ENCODE measurements at places on chromosomes 11 and 22.

DNA sequence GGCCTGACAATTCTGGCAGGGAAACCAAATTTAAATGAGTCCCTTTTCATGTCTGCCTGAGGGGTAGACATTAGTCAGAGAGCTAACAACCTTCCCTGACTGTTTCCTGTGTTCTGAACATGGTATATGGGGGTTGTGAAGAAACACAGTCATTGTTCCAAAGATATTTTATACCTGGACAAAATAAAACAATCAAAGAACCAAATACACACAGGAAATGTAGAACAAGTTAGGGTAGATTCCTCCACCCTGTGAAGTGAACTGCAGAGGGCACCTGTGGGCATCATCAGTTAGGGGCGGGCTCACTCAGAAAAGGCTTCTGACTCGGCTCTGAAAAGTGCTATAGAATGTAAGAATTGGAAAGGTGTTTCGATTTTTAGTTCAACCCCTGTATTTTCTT, 231.9 kb upstream of the CADM1 start:
- DNase-seq: no peak

DNA sequence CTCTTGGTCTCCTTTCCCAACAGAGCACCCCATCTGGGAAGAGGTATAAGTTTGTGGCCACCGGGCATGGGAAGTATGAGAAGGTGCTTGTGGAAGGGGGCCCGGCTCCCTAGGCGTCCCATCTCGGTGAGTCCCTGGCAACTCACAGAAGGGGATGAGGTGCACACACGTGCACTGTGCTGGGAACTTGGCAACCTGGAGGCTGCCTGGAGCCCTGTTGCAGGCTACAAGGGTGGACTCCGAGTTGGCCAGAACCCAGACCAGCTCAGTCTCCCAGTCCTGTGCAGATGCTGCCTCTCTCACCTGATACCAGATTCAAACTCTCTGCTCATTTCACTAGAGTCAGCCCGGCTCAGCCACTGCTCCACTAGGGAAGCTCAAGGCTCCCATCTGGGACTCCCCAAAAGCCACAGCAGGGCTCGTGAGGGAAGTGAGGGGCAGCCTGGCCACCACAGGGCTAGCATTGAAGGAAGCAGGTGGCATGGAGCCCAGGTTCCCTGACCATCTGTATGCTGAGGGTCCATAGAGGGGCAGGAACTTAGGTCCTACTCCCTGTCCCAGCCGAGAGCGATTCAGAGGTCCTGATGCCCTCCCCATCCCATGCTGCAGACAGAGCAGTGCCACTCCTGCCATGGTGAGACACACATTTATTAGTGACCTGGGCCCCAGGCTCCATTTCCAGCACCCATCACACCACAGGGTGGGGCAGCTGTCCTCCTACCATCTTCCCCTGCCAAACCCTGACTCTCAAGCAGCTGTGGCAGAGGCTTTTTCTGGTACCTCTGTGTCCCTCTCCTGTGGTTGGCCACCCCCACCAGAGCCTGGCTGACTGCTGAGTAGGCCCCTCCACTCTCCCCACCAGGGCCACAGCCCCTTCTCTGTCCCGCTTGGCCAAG, 4.0 kb downstream of the PRR33 start:
- DNase-seq: no peak

GRCh38 chr11:40241524-40242051, 1217.9 kb downstream of the LRRC4C start:
- DNase-seq: no peak

DNA sequence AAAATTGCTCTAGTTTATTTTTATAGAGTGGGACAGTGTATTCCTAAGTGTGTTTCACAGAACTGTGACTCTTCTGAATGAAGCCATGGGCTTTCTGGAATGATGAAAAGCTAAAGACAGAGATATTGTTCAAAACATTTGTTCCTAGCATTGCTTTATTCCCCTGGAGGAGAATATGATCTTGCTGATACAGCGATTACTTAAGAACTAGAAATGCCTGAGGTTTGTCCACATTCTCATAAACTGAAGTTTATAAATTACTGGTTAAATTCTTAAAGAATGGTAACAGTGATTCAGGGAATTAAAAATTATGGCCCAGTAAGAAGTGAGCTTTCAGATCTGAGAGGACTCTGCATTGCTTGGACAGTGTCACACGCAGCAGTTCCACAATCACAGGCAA, 690.3 kb downstream of the FAM181B start:
- no peak for DNase-seq

- DNase-seq: no peak
These were observed 41.8 kb downstream of the TMPRSS5 start for GRCh38 chr11:113664069-113664980.

GRCh38 chr11:12705874-12706273, 31.7 kb downstream of the TEAD1 start:
- DNase-seq: no peak

DNA sequence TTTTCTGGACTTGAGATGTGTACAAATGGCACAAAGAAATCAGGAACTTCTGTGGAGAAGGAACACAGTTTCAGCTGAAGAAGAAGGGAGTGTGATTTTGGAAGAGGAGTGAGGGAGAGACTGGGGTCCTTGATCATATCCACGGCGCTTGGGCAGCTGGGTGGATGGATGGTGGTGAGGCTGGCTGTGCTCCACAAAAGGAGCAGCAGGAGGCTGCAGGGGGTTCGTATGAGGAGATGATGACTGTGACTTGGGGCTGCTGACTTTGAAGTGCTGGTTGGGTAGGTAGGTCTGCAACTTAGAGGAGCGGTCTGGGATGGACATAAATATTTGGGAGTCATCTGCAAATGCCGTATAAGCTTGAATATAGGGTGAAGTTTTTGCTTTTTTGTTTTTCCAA, 1.3 kb upstream of the DCHS1 start:
- DNase-seq: no peak

DNA sequence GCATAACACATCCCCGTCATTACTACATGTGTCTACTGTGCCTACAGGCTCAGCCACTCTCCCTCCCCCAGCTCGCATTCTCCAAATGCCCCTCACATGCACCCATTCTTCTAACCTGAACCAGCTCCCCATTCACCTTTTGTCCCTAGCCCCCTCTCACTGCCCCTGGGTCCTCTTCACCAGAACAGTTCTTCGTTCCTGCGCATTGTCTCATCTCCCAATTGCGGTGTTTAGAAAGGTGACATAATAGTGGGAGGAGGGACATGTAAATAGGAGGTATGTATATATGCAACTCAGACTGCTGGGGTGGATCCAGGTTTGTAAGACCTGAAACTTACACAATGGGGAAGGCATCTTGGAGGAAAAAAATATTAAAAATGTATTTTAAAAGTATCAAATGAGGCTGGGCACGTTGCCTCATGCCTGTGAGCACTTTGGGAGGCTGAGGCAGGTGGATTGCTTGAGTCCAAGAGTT, 4.7 kb upstream of the VSIG2 start:
- DNase-seq: no peak

- no peak for DNase-seq
These were observed 41.1 kb downstream of the PPFIA1 start for GRCh38 chr11:70311616-70312015.

GRCh38 chr11:65419460-65419771, 3.2 kb upstream of the NEAT1 start:
- peak; percentile 17 for DNase-seq

DNA sequence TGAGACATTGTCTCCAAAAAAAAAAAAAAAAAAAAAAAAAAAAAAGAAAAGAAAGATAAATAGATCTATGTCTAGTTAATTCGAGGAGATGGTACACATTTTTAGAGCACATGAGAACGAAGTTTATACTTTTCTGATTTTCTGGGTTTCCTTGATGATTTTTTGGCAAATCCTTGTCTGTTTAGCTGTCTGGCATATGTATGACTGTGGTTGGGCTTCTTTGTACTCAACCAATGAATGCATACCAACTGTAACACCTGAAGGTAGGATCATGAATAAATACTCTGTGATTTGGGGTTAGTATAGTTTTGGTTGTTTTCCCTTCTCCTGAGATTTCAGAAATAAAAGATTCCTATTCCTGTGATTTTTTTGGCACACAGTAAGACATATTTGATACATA, 63.1 kb downstream of the ARHGEF12 start:
- DNase-seq: no peak

DNA sequence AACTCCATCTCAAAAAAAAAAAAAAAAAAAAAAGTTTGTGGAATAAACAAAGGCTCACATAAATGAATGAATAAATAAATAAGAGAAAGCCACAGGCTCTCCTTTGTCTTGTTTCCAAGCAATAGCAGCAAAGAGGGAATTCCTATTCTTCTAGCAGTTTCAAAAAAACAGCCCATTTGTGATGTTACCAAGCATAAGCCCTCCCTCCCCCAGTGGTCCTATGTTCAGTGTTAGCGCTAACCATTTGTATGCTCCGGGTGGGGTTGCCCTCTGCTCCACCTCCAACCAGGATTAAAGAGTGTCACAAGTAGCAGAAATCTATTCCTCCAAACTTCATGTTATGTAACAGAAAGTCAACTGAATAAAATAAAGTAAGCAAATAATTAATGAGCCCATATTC, 1215.0 kb upstream of the TENM4 start:
- no peak for DNase-seq

- DNase-seq: no peak
These were observed 2.4 kb downstream of the GRK3 start for GRCh38 chr22:25566898-25567235.

- DNase-seq: no peak
These were observed 393.5 kb upstream of the CADM1 start for GRCh38 chr11:115897707-115898106.

DNA sequence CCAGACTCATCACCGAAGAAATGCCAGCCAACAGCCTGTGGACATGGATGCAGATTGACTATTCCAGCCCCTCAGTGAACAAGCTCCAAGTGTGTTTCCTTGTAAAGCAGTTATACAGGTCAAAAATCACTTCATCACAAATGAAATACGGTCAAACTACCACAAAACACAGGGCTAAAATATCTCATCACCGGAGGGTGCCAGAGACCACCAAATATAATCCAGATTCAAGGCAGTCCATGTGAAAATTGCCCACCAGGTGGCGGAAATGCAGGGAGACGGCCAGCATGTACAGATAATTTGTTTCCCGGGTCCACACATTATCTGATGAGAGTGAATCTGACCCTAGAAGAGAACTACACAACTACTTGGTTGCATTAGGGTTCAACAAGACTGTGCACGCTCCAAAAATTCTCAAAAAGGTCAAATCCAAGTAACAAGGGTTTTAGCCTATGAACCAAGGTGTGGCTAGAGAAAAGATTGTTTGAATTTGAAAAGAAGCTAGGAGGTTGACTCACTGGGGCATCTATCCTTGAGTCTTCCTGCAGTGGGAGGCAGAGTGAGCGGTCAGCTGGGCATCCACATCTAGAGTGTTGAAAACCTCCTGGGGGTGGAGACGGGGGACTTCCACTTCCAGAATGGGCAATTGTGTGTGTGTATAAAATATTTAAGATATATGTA, 71.7 kb downstream of the IGLL5 start:
- DNase-seq: peak; percentile 87

- DNase-seq: no peak
These were observed 18.6 kb downstream of the PPP6R2 start for GRCh38 chr22:50361688-50362087.

- DNase-seq: no peak
These were observed 6.8 kb downstream of the TMEM121B start for GRCh38 chr22:17114173-17114897.

GRCh38 chr11:62545437-62546243, 966 bp downstream of the AHNAK start:
- DNase-seq: peak; percentile 59

DNA sequence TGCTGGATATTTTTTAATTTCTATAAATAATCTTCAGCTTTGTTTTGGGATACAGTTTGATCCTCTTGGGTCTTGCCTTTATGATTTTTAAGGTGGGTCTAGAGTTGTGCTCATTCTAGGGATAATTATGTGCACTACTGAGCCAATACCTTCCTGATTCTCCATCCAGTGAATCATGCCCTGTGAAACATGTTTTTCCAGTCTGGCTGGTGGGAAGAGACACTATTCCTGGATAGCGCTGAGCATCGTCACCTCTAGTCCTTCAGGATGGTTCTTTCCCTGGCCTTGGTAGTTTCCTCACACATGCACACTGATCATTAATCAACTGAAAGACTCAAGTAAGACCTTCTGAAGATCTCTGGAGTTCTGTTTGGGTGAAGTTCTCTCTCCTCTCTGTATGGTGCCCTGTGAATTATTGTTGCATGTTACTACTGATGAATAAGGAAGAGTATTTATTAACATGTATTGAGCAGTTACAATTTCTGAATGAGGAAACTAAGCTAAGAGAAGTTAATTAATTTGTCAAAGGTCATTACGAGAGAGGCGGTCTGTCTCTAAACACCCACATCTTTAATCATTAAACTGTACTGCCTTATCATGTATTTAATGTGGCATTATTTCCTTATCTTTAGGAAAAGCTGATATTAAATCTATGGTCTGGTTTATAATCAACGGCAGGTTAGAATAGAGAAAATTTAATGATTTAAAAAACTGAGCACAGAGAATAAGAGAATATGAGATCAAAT, 39.1 kb upstream of the LIPT2 start:
- no peak for DNase-seq

DNA sequence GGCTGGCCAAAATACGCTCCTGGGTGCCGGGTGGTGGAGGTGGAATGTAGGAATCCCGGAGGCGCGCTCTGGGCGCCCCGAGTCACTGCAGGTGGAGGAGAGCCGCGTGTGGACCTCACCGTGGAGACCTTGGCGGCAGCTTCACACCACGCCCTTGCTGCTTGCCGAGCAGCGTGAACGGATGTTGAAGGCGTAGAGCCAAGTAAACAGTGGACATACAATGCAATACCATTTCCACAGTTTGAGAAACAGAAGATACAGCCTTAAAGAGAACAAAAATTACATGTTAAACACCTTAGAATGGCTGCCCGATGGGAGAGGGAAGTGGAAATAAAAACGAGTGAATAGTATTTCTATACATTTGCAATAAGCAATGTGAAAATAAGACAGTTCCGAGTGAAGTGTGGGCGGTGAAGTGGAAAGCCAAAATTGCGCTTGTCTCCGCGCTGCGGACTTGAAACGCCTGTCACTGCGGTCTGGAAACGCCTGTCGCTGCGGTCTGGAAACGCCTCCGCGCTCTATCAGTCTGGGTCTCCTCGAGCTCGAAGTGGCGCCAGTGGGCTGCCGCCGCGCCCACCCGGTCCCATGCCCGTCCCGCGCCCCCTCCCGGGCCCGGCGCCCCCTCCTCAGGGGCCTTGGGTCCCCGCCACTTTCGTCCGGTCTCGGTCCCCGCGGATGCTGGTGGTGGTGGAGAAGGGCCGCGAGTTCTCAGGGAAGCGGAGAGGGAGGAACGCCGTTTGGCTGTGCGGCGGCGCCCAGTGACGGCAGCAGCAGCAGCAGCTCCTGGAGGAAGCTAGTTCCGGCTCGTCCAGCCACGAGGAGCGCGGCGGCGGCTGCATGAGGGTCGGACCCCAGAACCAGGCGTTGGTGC, 1.6 kb downstream of the NCR3LG1 start:
- peak; percentile 83 for DNase-seq

- DNase-seq: peak; percentile 15
These were observed 48.3 kb downstream of the RPUSD4 start for GRCh38 chr11:126163074-126163700.
